ENCODE measurements at places on chromosomes 6 and 20.

GRCh38 chr6:44698602-44699001 is 311.1 kb downstream of the CDC5L start:
- DNase-seq: no peak

GRCh38 chr6:34457742-34458735 is 7.8 kb upstream of the PACSIN1 start:
- no peak for DNase-seq

DNA sequence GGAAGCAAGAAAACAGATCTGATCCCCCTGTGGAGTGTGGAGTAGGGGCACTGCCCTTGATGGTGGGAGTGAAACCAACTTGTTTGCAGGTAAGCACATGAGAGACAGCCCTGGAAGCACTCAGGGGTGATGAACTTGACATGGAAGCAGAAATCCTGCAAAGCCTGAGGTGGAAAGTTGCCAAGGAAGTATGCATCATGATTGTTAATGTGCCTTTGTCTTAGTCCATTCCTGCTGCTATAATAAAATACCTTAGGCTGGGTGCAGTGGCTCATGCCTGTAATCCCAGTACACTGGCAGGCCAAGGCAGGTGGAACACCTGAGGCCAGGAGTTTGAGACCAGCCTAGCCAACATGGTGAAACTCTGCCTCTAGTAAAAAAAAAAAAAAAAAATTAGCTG is 40.2 kb upstream of the IFNGR1 start:
- DNase-seq: no peak

DNA sequence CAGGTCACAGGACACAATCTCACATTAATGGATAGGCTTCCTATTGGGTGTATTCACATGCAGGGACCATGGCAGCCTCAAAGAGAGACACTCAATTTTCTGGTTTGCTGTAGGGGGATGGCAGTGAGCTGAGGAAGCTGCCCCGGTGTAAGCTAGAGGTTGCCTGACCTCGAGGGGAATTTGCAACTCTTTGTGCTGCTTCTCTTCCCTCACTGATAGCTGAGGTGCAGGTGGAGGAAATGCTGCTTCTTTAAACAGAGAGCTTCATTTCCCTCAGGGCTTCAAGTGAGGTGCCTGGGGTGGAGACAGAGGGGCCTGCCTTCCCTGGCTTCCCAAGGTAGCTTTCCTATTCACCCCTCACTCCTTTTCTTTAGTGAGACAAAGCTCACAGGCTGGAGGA is 151.9 kb downstream of the CD83 start:
- no peak for DNase-seq

DNA sequence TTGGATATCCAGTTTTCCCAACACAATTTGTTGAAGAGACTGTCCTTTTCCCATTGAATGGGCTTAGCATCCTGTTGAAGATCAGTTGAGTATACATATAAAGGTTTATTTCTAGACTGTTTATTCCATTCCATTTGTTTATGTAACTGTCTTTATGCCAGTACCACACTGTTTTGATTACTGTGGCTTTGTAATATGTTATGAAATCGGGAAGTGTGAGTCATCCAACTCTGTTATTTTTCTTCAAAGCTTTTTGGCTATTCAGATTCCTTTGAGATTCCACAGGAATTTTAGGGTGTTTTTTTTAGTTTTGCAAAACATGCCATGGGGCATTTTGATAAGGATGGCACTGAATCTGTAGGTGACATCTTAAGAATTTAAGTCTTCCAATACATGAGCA is 188.3 kb downstream of the BMP7 start:
- DNase-seq: no peak

DNA sequence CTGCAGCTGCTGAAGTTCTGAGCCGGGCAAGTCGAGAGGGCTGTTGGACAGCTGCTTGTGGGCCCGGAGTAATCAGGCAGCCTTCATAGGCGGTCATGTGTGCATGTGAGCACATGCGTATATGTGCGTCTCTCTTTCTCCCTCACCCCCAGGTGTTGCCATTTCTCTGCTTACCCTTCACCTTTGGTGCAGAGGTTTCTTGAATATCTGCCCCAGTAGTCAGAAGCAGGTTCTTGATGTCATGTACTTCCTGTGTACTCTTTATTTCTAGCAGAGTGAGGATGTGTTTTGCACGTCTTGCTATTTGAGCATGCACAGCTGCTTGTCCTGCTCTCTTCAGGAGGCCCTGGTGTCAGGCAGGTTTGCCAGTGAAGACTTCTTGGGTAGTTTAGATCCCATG is 21.2 kb upstream of the MAPK13 start:
- DNase-seq: peak; percentile 27

- no peak for DNase-seq
These were observed 40.4 kb downstream of the TAB2 start for GRCh38 chr6:149357726-149358538.

- no peak for DNase-seq
These were observed 79.5 kb downstream of the ZMYND8 start for GRCh38 chr20:47276851-47277534.

DNA sequence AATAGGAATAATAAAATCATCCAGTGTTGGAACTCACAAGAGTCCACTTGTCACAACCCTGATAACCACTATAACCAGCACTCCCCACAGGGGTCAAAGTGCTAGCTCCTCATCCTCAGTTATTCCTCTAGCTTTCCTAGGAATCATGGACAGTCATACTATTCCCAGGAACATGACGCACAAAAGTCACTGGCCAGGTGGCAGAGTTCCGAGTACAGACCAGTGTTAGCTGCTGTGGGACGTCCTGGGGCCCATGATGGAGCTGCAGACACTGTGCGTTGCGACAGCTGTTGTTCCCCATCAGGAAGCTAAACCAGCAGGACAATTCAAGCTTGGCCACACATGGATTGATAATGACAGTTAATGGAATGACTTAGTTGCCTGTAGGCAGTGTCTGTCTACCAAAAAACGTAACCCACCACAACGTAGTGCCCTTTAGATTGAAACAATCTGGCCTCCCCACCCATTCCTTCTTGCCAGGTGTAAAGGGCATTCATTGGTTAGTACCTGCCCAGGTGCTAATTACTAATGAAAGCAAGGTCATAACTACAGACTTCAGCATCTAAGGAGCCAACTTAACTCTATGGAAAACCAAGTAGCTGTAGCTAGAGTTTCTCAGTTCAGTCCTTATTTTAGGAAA is 17.4 kb downstream of the EZR start:
- no peak for DNase-seq

DNA sequence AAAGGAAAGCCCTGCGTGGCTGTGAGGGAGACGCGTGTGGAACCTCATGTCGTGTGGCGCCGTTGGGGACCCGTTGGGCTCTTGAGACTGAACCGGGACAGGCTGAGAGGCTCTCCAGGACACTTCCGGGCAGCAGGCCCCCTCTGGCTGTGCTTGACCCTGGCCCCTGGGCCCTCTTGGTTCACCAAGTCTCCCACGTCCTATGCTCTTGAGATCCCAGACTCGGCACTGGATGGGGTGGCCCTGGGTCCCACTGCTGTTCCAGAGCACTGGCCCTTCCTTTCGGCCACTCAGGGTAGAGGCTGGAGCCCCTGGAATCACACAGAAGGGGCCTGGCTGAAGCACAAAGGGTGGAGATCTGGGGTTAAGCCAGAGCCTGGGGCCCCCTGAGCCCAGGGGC is 30.4 kb downstream of the NTSR1 start:
- no peak for DNase-seq

- no peak for DNase-seq
These were observed 132.8 kb upstream of the SPACA1 start for GRCh38 chr6:87914637-87915395.

DNA sequence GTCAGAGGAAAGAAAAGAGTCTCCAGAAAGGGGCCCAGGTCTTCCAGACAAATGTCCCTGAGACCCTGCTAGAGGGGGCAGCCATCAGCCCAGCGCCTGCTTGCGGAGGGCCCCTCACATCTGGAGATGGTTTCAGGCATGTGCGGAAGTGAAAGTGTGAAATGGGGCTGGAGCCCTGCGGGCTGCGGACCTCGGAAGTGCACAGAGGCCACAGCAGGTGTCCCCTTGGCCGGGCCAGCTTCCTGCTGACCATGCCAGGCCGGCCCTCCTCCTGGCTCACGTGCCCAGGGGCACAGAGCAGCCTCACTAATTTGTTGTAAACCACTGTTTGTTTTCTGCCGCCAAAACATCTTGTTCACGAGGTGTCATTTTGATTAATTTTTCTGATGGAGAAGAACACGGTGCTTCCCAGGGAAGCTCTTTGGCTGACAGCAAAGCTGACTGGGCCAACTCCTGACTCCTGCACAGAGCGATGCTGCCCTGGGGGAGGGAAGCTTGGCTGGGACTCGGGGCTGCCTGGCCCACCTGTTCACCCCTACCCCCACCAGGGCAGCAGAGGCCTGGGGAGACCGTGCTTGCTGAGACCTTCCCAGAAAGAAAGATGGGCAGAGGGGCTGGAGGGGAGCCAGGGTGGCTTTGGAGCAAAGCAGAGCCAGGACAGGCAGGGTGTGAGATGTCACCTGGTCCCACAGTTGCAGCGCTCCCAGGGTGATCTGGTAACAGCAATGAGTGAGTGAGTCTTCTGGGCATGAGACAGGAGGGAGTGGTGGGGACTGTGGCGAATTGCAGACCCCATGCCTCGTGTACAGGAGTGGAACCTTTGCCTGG is 54.2 kb downstream of the BCAS4 start:
- no peak for DNase-seq

GRCh38 chr20:37314617-37315016 is 25.2 kb downstream of the MANBAL start:
- no peak for DNase-seq

- no peak for DNase-seq
These were observed 19.2 kb downstream of the ZBTB2 start for GRCh38 chr6:151372164-151372563.

DNA sequence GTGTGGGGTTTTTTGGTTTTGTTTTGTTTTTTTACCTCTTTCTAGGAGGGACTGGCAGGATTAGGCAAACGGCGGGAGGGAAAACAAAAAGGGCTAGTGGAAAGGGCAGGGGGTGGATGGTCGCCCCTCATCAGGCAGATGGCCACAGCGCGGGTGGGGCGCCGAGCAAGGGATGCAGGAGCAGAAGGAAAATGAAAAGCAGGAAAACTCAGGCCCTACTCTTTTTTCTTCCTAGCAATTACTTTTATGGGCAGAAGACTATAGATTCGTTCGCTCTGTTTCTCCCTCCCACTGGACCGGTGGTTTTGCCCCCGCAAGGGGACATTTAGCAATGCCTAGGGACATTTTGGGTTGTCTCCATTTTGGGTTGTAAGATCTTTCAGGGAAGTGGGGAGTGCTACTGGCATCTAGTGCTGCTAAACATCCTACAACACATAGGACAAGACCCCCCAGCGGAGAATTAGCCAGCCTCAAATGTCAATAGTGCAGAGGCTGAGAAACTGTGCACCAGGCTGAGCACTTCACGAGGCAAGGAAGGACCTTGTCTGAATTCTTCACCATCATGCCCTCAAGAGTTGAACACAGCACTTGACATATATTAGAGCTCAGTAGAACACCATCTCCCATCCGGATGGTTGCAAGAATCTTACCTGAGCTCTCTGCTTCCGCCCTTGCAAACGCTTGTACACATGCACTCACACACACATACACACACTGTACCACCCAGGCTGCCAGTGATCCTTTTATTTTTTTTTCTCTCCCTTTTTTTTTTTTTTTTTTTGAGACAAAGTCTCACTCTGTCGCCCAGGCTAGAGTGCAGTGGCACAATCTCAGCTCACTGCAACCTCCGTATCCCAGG is 4.8 kb upstream of the ZMYND8 start:
- DNase-seq: no peak

DNA sequence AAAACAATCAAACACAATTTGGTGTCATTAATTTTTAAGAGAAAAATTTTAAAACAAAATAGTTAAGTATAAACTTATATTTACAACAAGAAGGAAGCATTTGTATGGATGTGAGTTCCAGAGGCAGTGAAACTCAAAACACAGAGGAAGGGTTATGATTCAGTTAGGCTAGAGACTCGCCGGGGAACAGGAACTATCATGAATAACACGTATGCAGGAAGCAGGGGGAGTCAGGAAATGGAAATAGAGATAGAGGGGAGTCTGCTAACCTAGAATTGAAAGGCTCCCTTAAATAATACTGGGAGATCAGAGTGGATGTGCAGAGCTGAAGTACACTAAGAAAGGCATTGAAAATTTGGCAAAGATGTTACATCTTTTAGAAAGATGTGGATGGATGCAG is 14.2 kb upstream of the HLA-DRB1 start:
- no peak for DNase-seq

GRCh38 chr6:49666930-49667757 is 30.5 kb upstream of the RHAG start:
- DNase-seq: no peak

- no peak for DNase-seq
These were observed 27.9 kb upstream of the RTF2 start for GRCh38 chr20:56440346-56441007.

- no peak for DNase-seq
These were observed 2.7 kb upstream of the MYT1 start for GRCh38 chr20:64161356-64162238.

GRCh38 chr6:130159956-130160355 is 62.8 kb downstream of the SAMD3 start:
- DNase-seq: no peak

DNA sequence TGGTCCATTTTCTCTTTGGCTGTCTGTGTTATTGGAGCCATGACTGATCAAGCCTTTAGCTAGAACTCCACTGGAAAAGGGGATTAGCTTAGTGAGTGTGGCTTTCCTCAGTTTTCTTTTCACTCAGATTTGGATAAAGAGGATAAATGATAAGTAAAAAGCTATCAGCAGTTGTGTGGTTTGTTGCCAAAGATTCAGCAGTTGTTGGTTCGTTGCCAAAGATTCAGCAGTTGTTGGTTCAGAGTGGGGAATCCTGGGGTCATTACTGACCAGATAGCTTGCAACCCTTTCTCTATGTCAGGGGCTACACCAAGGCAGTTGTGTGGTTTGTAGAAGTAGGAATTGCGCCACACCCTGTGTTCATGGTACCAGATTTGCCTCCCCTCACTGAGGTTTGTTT is 107.7 kb upstream of the SCP2D1 start:
- no peak for DNase-seq

GRCh38 chr6:130500693-130501092 is 134.9 kb downstream of the TMEM200A start:
- no peak for DNase-seq

DNA sequence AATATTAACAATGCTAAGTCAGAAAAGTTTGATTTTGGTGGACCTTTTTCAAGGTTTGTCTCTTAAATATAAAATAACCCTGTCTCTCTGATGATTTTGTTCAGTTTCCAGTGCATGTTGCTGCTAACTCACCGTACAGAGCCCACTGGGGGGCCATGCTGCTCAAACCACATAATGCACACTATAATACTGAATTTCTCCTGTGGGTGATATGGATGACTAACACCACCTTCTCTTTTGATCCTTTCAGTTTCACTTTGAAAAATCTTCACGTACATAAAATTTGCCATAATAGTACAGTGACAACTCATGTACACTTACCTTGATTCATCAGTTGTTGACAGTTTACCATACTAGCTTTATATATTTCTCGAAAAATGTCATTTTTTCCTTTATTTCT is 506.6 kb upstream of the MAN1A1 start:
- DNase-seq: no peak
